ENCODE measurements at places on chromosomes 11 and 22.

DNA sequence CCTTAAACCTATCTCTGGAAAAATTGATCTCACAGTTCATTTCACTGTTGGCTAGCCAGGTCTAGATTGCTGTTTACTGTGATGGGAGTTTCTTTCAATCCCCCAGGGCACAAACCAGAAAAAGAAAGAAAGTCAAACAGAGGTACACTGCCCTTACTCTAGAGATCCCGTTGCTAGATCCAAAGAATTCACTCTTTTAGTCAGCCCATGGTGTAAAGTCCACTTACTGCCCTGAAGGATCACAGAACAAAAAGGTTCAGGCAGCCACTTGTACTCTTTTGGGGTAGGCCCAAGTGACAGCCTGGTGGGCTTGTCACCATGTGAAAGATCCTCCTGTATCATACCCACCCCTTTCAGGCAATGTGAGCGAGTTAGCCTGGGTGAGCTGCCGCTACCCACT is 162.6 kb upstream of the CCDC179 start:
- DNase-seq, result no peak

DNA sequence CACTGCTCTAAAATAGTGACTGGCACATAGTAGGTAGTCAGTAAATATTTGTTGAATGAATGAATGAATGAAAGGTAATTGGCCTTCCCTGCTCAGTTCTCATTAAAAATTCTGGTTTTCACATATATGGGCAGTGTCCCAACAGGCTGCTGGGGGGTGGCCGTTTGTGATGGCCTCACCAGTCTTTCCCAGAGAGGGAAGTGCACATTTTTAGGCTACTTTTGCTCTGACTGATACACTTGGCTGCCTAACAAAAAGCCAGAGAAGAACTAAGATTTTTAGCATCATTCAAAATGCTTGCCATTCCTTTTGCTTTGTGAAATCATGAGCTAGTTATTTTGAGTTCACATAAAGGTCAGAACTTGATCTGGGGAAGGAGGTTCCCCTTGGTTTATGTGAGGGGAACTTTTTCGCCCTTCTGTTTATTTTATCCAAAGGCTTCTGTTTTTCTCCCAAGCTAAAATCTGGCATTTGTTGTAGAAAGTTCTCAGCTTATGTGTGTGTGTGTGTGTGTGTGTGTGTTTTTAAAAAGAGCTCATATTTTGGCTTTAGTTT is 83.1 kb downstream of the PTPRJ start:
- DNase-seq, result no peak

DNA sequence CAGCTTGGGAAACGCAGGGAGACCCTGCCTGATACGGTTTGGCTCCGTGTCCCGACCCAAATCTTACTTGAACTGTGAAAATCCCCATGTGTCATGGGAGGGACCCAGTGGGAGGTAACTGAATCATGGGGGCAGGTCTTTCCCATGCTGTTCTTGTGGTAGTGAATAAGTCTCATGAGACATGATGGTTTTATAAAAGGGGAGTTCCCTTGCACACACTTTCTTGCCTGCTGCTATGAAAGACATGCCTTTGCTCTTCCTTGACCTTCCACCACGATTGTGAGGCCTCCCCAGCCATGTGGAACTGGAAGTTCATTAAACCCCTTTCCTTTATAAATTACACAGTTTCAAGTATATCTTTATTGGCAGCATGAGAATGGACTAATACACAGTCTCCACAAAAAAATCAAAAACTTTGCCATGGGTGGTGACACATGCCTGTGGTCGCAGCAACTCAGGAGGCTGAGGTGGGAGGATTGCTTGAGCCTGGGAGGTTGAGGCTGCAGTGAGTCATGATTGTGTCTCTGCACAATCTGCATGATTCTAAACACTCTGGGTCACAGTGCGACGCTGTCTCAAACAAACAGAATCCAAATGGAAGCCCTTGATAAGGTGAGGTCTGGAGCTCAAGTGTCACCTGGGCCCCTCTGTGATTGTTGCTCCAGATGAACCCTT is 34.9 kb downstream of the SYN3 start:
- DNase-seq, result no peak

- no peak for DNase-seq
These were observed 1.7 kb upstream of the IL10RA start for GRCh38 chr11:117984476-117984875.

DNA sequence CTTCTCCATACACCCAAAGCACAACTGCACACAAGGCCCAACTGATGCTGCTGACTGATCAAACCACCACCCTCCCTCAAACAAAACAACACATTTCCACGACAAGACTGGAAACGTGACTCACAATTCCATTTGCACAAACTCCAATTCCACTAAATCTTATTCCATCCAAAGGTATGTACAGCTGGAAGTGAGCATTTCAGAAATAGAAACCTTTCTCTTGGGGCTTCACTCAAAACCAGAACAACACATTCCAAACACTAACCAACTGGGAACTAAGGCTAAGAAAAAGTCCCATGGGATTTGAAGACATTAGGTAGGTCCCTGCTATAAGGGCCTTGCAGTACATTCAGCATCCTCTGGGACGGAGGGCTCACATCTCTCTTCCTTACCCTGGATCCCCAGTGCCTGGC is 19.6 kb downstream of the MORC2 start:
- no peak for DNase-seq

DNA sequence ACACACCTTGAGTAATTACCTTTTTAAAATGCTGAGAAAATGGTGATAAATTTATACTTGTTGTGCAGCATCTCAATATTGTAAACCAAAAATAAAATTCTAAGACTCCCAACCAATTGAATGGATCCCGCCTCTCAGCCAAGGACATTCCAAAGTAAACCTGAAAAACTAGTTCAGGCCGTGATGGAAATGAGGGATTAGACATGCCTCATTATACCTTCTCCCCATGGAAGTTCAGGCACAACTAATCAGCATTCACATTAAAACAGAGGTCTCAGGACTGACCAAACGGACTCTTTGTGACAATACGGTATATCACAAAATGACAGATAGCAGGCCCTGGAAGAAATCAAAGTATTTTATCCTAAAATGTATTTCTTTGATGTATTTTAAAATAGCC is 907.4 kb upstream of the RAG2 start:
- DNase-seq, result no peak

DNA sequence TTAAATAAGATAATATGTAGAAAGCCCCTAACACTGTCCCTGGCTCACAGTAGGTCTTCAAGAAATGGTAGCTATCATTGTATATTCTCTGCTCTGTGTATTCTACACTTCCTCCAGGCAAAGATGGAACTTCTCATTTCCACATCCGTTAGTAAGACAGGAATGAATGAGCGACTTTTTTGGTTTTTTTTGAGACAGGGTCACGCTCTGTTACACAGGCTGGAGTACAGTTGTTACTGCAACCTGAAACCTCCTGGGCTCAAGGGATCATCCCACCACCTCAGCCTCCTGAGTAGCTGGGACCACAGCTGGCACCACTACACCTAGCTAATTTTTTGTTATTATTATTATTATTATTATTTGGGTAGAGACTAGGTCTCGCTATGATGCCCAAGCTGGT is 2.3 kb upstream of the CLPB start:
- no peak for DNase-seq

DNA sequence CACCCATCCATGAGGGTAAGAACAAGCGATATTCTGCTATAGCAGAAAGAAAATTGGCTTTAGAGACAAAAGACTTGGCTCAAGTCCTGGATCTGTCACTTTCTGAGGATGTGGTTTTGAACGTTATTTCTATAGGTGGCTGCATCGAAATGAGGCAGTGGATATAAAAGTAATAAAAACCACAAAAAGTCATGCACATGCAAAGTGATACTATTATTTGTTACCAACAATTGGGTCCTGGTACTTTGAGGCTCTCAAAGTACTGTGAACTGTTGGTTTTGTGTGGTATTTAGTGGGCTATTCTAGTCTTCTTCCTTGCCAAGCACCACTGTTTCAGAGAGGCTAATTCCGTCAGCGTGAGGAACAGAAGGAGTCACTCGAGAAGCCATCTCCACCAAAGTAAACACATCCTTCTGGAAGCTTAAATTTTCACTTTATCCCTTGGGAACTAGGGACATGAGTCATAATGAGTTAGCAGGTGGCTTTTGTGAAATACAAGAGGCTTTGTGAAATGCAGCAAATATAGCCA is 13.1 kb downstream of the UBASH3B start:
- DNase-seq, result peak; percentile 69

GRCh38 chr11:68998390-68998911 is 14.6 kb downstream of the MRGPRF start:
- no peak for DNase-seq

- DNase-seq, result no peak
These were observed 108.0 kb downstream of the MAML2 start for GRCh38 chr11:96234866-96235441.

DNA sequence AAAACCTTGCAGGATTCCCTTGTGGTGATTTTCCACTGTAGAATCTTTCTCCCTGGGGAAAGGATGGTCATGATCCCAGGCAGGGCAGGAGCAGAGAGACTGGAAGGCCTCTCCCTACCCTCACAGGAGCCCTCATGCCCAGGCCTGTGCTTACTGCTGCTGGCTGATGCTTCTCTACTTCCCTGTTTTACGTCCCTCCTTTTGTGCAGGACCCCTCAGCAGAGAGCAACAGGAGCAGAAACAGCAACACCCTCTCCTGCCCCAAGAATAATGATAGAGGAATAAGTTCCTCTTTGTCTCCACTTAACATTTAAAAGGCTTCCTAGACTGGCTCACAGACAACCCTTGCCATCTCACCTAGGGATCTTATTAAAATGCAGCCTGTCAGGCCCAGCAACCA is 3.6 kb downstream of the ISX start:
- DNase-seq, result no peak

- no peak for DNase-seq
These were observed 834.6 kb downstream of the TBC1D22A start for GRCh38 chr22:47597041-47597440.

DNA sequence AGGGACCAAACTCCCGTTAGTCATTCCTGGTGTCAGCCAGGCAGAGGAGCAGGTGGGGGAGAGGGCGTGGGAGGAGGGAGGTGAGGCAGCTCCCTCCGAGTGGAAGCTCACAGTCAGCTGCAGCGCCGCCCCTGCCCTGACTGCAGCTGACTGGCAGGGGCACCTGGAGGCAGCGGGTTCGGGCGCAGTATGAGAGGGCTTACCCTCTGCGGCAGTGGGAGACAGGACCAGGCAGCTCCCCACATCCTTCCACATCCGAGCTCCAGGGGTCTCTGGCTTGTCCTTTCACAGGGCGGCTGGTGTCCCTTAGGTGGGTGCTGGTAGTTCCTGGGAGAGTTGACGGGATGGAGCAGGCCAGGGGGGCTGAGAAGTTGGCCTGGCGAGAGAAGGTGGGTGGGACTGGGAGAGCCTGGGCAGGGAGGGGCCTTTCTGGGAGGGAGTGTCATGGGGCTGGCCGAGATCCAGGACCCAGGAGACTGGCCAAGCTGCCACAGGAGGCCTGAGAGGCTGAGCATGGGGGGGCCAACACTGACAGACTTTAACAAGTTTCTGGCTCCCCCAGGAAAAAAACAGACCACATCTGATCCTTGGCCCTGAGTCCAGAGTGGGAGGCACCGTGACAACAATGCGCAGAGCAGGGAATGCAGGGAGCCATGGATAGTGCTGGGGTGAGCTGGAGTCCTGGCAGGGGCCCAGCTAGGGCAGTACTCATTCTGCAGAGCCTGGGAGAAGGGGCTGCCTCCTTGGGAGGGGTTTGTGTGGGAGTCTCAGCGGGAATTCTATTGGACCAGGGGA is 4.9 kb downstream of the ADORA2A start:
- no peak for DNase-seq
